ENCODE measurements at places on chromosomes 2 and 18. TPM values are rescaled to one million over a fixed set of nuclear protein-coding genes. Genes with fewer than 3 reads are reported as not detected.
A peak's percentile ranks its signal among the peaks of the same experiment; 100 is the strongest.

DNA sequence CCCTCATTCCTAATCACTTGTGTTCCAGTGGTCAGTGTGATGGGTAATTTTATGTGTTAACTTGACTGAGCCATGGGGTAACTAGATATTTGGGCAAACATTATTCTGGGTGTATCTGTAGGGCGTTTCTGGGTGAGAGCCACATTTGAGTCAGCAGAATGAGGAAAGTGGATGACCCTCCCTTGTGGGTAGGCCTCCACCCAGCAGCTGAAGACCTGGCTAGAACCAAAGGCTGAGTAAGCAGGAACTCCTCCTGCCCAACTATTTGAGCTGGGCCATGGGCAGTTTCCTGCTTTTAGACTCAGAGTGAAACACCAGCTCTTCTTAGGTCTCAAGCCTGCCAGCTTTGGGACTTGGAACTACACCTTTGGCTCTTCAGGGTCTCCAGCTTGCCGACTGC is 141.8 kb downstream of the ACKR3 start:
- H3K27me3 ChIP-seq, result no peaks in the 10 kb centered on the region
- no peak for DNase-seq
- no peak overlapping the region for H3K27ac ChIP-seq
- H3K4me3 ChIP-seq, result no peak overlapping the region

- no peak for DNase-seq
- H3K4me3 ChIP-seq, result no peak overlapping the region
- H3K27ac ChIP-seq, result no peak overlapping the region
- H3K36me3 ChIP-seq, result no peaks in the 10 kb centered on the region
Measured at GRCh38 chr2:196957442-196957841, 30.9 kb upstream of the PGAP1 start.

DNA sequence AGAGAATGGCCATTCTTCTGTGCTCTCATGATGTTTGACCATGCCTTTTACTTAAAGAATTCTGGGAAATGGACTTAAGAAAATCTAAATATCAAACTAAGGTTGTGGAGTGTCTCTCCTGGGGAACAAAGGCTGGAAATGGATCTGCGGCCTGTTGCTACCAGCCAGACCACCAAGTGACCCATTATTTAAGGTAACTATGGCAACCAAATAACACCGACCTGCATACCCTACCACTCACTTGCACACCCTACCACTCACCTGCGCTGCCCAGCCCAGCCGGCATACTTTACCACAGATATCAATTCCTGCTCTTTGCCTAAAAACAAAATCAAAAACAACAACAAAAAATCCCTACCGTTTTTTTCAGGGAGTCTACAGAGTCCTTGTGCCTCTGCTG is 203.2 kb downstream of the NBAS start:
- peaks cover 4% of the 10 kb centered on the region for H3K36me3 ChIP-seq
- H3K27ac ChIP-seq, result no peak overlapping the region
- DNase-seq, result no peak
- H3K4me3 ChIP-seq, result no peak overlapping the region
- no peaks in the 10 kb centered on the region for H3K4me1 ChIP-seq
- no peaks in the 10 kb centered on the region for H3K27me3 ChIP-seq

DNA sequence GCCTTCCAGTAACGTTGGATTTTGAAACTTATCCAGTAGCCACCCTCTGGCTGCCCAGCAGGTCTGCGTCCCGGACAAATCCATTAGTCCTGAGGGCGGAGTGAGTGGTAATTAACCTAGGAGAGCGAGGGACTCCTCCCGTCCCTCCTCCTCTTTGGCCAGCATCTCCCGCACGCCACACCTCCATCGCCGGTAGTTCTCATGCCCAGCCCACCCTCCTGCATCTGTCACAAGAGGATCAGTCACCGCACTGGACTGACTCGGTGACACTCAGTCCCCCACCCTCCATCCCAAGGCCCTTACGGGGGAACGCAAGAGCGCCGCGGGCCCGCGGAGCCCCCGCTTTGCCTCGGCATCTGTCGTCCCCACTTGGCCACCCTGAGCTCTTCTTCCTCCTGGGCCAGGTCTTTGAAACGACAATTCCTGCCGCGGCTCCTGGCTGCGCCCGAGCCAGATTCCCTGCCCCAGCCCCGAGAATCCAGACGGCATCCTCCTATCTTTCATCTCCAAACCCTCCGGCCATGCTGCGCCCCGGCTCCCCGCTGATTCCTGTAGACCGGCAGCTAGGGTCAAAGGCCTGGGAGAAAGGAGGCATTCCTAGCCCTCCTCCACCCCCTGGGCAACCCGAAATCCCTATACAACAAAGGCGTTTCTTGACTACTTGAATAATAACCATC is 77.5 kb downstream of the EIF2AK3 start:
- H3K36me3 ChIP-seq, result no peaks in the 10 kb centered on the region
- no peaks in the 10 kb centered on the region for H3K27me3 ChIP-seq
- DNase-seq, result no peak
- H3K4me1 ChIP-seq, result peaks cover 7% of the 10 kb centered on the region
- no peak overlapping the region for H3K27ac ChIP-seq

DNA sequence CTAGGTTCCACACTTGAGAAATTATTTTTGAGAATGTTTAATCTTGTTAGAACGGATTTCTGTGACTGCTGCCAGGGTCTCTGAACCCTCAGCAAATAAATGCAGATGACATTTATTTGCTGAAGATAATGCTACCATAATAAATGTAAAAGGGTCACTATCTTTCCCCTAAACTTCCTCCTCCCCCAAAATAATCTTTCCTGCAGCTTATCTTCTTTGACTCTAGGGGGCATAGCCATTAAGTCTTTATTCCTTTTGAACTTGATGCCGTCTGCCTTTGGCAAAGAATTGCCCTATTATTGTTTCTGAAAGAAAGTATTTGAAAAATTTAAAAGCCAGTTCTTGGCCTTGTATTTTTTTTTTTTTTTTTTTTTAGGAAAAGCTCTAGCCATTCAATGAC is 63.6 kb upstream of the ACSL3 start:
- no peak overlapping the region for H3K4me3 ChIP-seq
- peak; percentile 62 for DNase-seq
- H3K36me3 ChIP-seq, result no peaks in the 10 kb centered on the region
- peaks cover 33% of the 10 kb centered on the region for H3K4me1 ChIP-seq
- no peak overlapping the region for H3K27ac ChIP-seq

- no peak for DNase-seq
- H3K4me1 ChIP-seq, result peaks cover 22% of the 10 kb centered on the region
- H3K27me3 ChIP-seq, result no peaks in the 10 kb centered on the region
- no peak overlapping the region for H3K4me3 ChIP-seq
- no peaks in the 10 kb centered on the region for H3K36me3 ChIP-seq
- H3K27ac ChIP-seq, result no peak overlapping the region
Measured at GRCh38 chr18:23263551-23264235, 128.4 kb downstream of the CABLES1 start.

- no peaks in the 10 kb centered on the region for H3K27me3 ChIP-seq
- no peak for DNase-seq
- no peak overlapping the region for H3K4me3 ChIP-seq
- H3K36me3 ChIP-seq, result no peaks in the 10 kb centered on the region
Measured at GRCh38 chr2:44296653-44297052, 21.4 kb downstream of the SLC3A1 start.

DNA sequence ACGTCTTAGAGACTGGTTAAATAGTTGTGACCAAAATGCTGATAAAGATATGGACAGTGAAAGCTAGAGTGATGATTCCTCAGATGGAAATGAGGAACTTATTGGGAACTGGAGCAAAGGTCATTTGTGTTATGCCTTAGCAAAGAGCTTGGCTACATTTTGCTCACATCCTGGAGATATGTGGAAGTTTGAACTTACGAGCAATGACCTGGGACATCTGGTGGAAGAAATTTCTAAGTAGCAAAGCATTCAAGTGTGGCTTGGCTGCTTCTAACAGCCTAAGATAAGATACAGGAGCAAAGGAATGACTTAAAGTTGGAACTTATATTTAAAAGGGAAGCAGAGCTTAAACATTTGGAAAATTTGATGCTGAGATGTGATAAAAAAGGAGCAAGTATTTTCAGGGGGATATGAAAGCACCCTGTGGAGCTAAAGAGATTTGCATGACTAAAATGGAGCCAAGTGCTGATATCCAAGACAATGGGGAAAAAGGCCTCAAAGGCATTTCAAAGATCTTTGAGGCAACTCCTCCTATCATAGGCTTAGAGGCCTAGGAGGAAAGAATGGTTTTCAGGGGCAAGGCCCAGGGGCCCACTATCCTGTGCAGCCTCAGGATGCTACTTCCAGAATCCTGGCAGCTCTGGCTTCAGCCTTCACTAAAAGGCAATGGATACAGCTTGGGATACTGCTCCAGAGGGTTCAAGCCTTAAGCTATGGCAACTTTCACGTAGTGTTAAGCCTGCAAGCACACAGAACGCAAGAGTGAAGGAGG is 124.1 kb upstream of the KLHL14 start:
- no peak for DNase-seq
- H3K4me3 ChIP-seq, result no peak overlapping the region
- H3K36me3 ChIP-seq, result no peaks in the 10 kb centered on the region

DNA sequence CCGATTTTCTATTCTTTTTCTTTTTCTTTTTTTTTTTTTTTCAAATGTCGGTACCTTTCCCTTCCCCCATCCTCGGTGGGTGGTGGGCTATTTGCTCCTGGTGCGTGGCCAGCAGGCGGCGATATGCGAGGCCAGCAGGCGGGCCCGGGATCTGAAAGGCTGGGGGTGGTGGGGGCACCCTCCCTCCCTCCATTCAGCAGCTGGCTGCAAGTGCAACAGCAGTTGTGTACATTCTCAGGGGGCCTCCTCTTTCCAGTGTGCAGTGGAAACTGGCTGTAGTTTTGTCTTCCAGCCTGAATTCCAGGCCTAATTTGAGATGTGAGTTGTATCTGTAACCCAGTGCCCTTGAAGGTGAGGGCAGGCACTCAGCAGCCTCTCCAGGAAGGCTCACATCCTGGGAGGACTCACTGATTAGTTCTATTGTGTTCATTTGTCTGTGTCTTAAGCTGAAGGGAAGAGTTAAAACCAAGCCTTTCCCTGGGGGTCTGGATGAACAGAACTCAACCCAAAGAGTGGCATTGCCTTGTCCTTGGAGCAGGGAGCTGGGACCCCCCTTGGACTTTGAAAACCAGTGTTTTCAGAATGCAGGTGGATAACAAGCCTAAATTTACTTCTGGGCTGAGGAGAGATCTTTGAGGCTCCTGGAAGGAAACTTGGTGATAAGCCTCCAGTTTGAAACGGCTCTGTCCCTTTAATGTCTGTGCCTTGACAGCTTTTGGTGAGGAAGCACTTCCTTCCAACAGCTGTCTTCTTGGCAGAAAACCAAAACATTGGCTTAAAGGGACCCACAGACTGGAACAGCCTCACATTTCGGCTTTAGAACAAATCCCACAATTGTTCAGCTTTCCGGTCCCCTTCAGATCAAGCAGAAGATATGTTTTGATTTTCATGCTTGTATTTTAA is 3.3 kb downstream of the MYCN start:
- H3K27me3 ChIP-seq, result no peaks in the 10 kb centered on the region
- no peaks in the 10 kb centered on the region for H3K36me3 ChIP-seq
- peaks cover 12% of the 10 kb centered on the region for H3K4me1 ChIP-seq
- no peak overlapping the region for H3K4me3 ChIP-seq
- peak; percentile 84 for DNase-seq

BAZ2B gene
- 266 TPM for total RNA-seq

RUFY4 gene
- total RNA-seq, result 0.31 TPM
